ENCODE measurements at places on chromosomes 11 and 22.
A peak's percentile ranks its signal among the peaks of the same experiment; 100 is the strongest.

- DNase-seq = peak; percentile 73
Observed at GRCh38 chr11:69497221-69497787, 15.8 kb downstream of the LINC01488 start.

DNA sequence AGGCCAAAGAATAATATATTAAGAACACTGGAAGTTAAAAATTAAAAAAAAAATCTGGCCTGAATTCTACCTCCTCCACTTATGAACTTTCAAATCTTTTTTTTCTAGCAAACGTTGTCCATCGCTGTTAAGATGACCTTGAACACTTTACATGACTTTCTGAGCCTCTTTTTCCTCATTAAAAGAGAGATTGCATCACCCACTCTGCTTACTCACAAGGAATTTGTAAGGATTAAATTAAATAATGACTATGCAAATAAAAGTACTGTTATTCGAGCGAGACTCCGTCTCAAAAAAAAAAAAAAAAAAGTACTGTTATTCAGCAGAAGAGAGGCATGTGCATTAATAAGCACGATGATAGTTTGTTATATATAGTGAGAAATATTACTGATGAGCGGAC, 285.1 kb upstream of the CCDC90B start:
- no peak for DNase-seq

DNA sequence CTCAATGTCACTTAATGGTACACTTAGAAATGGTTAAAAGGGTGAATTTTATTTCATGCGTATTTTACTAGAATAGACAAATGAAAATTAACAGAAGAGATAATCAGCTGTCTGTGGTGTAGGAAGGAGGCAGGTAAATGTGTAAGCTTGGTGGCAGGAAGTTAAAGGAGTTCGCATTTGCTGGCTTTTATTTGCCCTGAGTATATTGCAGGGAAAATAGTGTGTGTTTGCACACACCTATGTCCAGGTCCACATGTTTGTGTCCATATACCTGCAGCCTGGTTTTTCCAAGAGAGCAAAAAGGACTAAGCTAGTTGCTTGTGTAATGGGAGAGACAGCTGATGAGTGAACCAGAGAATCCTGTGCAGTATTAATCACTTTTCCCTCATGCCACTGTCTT, 16.0 kb downstream of the NTM start:
- no peak for DNase-seq

GRCh38 chr11:91921974-91922373, 302.6 kb upstream of the FAT3 start:
- no peak for DNase-seq

- DNase-seq = no peak
Observed at GRCh38 chr11:61750631-61751273, 1.7 kb upstream of the MYRF start.

- no peak for DNase-seq
Observed at GRCh38 chr22:35882211-35883030, 146.2 kb downstream of the RBFOX2 start.

- DNase-seq = no peak
Observed at GRCh38 chr11:61163714-61164605, 2.7 kb upstream of the VPS37C start.

- no peak for DNase-seq
Observed at GRCh38 chr22:37824674-37825641, 1.8 kb downstream of the GALR3 start.

DNA sequence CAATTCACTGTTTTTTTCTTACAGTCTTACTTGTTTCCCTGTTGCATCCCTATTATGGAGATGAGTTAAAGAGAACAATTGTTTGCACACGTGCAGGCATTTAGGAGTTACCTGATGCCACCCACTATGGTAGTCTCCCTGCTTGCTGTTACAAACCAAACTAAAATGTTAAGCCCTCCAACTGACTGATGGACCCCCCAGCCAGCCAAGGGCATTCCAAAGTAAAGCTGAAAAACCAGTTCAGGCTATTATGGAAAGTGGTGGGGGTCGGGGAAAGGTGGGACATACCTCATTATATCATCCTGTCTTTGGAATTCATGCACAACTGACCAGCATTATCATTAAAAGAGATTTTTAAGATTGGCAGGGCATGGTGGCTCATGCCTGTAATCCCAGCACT, 47.0 kb upstream of the GNAZ start:
- DNase-seq = no peak

DNA sequence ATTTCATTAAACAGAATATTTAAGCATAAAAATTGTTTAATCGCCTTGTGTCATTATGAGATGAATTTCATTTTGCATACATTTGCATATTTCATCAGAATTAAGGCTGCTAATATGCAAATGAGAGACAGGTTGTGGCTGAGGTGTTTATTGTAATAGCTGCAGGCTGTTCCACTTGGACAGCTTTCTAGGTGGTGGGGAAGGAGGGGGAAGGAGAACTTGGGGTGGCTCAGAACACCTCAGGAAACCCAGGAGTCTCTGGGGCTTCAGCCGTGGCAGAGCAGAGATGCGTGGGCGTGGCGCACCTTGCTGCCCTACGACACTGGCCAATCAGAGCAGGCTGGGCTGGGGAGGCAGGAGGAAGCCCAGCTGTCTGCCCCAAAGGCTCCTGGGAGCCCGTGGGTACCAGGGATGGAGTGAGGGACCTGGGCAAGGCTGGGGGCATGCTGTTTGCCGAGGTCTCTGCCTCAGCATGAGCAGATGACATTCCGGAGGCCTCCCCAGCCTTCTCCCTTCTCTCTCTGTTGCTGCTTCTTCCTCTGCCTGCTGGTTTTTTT, 542.9 kb downstream of the MN1 start:
- DNase-seq = no peak

DNA sequence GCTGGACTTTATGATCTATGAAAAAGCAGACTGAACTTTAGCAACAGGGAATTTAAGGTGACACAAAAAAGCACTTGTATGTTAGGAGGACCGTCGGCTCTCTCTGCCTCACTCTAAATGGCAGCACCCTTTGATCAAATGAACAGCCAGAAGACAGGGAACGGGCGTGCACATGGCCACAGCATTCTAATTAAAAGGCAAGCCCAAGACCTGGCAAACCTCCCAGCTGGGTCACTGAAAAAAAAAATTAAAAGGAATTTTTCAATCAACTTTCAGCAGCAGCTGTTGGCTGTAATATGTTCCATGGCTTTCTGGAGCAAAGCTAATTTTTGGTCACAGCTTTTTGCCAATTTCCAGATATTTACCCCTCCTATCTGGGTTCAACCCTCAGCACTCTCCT, 116.5 kb downstream of the C11orf58 start:
- DNase-seq = no peak

DNA sequence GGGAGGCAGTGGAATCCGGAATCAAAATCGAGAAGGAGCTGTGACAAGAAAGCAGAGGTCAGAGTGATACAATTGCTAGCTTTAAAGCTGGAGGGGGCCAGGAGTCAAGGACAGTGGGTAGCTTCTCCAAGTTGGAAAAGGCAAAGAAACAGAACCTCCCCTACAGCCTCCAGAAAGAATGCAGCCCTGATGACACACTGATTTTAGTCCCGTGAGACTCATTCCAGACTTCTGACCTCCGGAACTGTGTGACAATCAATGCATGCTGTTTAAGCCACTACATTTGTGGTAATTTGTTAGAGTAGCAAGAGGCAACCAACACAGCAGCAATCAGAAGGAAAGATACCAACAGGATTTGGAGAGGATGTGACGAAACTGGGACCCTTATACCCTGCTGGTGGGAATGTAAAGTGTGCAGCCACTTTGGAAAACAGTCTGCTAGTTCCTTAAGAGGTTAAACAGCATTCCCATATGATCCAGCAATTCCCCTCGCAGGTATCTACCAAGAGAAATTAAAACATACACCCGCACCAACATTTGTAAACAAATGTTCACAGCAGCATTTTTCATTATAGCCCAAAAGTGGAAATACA, 66.7 kb downstream of the DSCAML1 start:
- no peak for DNase-seq

DNA sequence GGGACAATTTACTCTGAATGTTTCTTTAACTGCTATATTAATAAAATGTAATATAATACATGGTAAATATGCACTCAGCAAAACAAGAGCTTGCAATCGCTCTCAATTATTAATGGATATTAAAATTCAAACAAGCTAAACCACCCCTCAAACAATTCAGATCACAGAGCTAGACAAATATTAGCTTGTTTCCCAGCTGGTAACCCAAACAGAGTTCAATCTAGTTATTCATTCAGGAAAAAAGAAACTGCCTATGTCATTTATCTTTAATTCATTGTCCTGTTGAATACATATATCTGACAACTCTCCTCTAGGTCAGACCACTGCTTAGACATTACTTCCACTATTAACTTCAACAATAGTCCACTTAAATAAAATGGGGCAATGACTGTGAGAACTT, 78.7 kb downstream of the SERGEF start:
- DNase-seq = no peak

DNA sequence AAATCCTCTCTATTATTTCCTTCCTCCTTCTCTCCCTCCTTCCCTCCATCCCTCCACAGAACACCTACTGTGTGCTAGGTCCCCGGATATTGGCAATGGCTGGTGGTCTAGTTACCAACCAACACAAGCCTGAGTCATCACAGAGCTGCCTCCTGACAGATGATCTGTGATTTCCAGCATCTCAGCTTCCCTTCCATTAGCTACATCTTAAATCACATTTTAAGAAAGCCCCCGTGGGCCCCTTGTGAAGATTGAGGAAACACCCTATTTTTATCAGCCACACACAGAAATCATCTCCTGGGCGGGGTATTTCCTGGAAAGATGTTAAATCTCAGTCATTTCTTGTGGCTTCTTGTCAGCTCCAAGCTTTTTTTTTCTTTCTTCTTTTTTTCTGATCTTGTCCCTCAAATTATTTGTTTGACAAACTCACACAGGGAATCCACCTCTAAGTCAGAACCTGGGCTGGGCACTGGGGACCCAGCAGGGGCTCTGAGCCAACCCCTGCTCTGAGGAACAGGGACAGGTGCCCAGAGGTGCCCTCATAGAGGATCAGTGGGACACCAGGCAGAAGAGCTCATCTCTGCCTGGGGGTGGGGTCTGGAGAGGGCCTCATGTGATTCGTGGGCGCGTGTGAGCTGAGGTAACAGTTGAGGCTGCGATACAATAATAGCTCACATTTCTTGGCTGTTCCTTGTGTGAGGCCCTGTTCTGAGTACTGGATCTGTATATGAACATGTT, 42.4 kb downstream of the CACNA1I start:
- DNase-seq = no peak

- no peak for DNase-seq
Observed at GRCh38 chr11:119902656-119903231, 173.7 kb upstream of the NECTIN1 start.

- no peak for DNase-seq
Observed at GRCh38 chr11:3942956-3943497, 87.6 kb downstream of the STIM1 start.

DNA sequence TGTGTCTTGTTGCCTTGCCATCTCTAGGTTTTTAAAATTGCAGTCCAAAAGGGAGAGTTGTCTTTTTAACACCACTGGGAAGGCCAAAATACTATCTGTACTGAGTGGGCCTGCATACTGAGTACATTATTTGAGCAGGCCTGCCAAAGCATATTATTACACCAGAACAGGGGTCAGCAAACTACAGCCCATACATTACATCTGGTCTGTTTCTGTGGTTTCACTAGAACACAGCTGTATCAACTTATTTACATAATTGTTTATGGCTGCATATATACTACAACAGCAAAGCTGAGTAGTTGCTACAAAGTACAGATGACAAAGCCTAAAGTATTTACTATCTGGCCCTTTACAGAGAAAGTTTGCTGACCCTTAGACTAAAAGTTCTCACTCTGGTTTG, 74.0 kb downstream of the USP35 start:
- DNase-seq = no peak

- no peak for DNase-seq
Observed at GRCh38 chr22:29216873-29217666, 11.4 kb downstream of the EMID1 start.

DNA sequence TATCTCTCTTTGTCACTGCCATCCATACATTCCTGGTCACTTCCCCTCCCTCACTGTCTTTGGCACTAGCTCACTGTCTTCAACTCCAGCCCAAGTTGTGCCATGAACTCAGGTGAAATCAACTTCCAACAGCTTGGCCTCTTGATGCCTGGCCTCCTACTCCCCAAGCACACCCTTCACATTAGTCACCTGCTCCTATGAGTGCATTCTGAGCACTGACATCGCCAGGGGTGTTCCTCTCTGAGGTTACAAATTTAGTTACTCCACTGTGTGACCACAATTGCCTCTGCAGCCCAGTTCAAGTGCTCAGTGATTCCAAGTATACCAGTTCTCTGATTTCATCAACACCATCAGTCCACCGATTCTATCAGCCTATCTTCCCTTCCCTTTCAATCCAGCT, 10.8 kb downstream of the DRD2 start:
- no peak for DNase-seq

GRCh38 chr11:75603791-75604736, 42.0 kb downstream of the SERPINH1 start:
- DNase-seq = no peak

DNA sequence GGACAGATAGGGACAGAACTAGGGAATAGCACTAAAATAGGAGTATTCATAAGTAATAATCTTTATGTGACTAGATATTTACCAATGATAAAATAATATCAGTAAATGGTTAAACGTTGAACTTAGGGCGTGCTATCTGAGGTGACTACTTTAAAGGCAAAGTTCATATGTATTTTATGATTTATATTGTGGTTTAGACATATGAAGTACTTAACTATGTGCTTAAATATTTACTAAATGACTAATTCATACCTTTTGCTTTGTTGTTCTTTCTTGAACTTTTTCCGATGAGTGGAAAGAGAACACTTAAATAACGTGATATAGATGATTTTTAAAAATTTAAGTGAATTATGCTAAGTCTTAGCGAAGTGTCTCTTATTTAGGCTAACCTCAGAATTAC, 14.7 kb downstream of the LUZP2 start:
- no peak for DNase-seq

DNA sequence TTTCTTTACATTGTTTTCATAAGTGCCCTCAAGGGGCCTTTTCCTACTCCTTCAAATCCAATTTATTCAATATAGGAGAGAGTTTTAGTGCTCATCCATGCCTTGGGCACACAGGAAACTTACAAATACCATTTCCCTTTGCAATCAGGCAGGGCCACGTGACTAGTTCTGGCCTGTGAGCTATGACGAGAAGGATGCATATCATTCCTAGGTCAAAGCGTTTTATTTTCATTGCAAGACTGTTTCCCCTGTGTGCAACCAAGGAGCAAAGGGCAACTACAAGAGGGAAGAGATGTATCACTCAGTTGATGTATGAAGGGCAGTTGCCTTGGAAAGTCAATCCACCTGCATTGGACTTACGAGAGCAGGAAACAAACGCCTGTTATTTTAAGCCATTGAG, 1.9 kb upstream of the TRAF6 start:
- DNase-seq = no peak

DNA sequence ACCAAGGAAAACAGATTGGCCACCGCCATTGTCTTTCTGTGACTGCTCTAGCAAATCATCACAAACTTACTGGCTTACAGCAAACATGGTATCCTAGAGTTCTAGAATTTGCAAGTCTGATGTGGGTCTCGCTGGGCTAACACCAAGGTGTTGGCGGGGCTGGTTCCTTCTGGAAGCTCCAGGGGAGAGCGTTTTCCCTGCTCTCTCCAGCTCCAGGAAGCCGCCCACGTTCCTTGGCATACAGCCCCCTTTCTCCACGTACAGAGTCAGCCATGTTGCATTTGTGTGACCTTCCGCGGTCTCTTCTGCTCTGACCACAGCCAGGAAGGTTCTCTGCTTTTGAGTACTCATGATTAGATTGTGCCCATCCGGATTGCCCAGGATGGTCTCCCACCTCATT, 27.5 kb downstream of the TBC1D22A start:
- no peak for DNase-seq

GRCh38 chr11:124799348-124800225, 619 bp downstream of the MSANTD2 start:
- no peak for DNase-seq

- no peak for DNase-seq
Observed at GRCh38 chr11:2564588-2565425, 120.0 kb downstream of the KCNQ1 start.

Measured in urinary bladder (tissue), 4 donors.